Activated CD4-positive, alpha-beta T cell treated with anti-CD3 and anti-CD28 coated beads for 48 hours (primary cell): ENCODE measurements at places on chromosomes 2 and 18.
A peak's percentile ranks its signal among the peaks of the same experiment; 100 is the strongest.

DNA sequence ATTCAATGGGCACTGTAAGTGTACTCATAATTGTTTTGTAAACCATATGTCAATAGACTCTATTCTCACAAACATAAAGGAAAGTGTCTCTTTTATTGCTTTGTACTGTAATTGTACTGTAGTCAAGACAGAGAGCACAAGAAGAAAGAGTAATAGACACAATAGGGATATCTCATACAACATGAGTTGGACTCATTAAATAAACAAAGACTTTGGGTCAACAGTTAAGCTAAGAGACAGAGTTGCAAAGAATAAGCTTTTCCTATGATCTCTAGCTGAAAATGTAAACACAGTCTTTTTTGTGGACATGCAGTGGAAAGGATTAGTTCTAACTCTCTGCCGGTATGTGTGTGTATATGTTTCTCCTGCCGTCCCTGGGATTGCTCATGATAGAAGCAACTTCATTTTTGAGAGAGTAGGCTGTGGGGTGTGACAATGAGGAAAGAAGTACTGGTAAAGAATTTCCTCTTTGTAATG, 13.9 kb upstream of the KYNU start:
- DNase-seq = no peak

- no peak for DNase-seq
These were observed 15.5 kb downstream of the LAMA1 start for GRCh38 chr18:7102131-7102530.

- no peak for DNase-seq
These were observed 395.8 kb downstream of the PID1 start for GRCh38 chr2:228875152-228875900.

DNA sequence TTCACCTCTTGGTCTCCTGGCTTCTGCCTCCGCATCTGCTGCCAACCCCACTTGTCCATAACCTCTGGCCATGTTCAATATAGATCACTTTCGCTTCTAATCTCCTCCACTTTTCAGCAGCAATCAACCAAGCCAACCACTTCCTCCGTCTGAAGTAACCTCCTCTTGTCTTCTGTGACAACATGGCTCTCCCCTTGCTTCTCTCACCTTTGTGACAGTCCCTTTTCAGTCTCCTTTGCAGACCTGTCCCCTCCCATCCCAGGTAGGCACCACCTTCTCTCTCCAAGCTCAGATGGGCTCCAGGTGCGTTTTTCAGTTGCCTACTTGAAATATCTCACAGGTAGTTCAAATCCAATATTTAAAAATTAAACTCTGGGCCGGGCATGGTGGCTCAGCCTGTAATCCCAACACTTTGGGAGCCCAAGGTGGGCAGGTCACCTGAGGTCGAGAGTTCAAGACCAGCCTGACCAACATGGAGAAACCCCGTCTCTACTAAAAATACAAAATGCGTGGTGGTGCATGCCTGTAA, 4.7 kb upstream of the PSD4 start:
- DNase-seq = peak; percentile 17

DNA sequence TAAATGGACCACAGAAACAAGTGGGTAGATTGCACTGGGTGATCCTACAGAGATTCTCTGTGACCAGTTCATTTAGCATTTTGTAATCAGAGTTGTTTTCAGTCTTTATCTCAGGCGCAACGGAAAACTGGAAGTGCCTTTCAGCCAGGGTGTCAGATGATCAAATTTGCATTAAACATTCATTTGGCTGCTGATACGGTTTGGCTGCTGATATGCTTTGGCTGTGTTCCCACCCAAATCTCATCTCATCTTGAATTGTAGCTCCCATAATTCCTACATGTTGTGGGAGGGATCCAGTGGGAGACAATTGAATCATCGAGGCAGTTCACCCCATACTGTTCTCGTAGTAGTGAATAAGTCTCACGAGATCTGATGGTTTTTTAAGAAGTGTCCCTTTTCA, 1396.1 kb upstream of the TMEFF2 start:
- DNase-seq = no peak

DNA sequence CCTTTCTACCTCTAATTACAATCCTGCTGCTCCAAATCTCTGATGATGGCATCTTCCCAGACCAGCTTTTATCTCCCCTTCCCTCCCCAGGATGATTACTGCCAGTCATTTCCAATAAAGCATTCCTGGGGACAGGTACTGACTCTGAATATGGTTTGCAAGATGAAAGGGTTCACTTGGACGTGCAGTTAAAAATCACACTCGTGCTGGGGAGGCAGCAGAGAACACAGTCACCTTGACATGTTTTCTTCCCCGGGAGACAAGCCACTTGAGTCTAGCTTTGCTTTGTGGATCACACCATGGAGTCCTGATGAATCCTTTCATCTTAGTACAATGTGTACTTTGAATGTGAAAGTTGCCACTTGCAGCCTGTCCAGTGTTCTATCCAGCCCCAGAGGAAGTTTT, 175.0 kb downstream of the ALPK2 start:
- no peak for DNase-seq

GRCh38 chr18:32520771-32521170, 50.1 kb upstream of the GAREM1 start:
- DNase-seq = no peak

DNA sequence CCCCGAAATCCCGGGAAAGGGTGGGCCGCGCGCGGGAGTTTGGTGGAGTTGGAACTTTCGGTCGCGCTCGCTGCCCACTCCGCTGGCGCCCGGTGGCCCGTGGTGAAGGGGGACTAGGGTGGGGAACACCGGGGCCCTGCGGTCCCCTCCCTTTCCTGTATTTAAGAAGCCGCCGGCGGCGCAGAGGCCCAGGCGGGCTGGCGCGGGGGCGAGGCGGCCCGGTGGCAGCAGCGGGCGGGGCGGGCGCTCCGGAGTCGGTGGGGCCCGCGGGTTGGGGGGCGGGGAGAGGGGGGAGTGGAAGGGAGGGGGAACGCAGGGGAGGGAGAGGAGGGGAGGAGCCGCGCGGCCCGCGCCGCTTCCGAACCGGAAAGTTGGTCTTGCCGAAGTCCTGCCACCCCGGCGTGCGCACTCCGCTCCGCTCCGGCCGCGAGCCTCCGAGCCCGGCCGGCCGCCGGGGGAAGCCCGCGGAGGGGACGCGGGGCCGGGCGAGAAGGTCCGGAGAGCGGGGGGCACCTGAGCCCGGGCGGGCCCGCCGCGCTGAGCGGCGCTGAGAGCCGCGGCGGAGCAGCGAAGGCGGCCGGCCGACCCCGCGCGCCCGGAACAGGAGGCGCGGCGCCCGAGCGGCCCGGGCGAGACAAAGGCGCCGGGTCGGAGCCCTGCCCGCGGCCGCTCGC, 425 bp upstream of the SALL3 start:
- DNase-seq = no peak

GRCh38 chr2:69168950-69169654, 156.1 kb downstream of the ANTXR1 start:
- no peak for DNase-seq

GRCh38 chr18:49811151-49811938, 2.0 kb downstream of the ACAA2 start:
- no peak for DNase-seq
